ENCODE measurements at places on chromosomes 6 and 20. TPM values are rescaled to one million over a fixed set of nuclear protein-coding genes. Genes with fewer than 3 reads are reported as not detected.

The HCRTR2 gene
- total RNA-seq: not detected

The PROCR gene
- 5.8 TPM for total RNA-seq

The DNAAF9 gene
- total RNA-seq: 17.3 TPM

The KCNK5 gene
- 10.1 TPM for total RNA-seq

The ZC3H12D gene
- total RNA-seq: 0.58 TPM

The MAK gene
- 0.43 TPM for total RNA-seq

The TMEM244 gene
- not detected for total RNA-seq

DNA sequence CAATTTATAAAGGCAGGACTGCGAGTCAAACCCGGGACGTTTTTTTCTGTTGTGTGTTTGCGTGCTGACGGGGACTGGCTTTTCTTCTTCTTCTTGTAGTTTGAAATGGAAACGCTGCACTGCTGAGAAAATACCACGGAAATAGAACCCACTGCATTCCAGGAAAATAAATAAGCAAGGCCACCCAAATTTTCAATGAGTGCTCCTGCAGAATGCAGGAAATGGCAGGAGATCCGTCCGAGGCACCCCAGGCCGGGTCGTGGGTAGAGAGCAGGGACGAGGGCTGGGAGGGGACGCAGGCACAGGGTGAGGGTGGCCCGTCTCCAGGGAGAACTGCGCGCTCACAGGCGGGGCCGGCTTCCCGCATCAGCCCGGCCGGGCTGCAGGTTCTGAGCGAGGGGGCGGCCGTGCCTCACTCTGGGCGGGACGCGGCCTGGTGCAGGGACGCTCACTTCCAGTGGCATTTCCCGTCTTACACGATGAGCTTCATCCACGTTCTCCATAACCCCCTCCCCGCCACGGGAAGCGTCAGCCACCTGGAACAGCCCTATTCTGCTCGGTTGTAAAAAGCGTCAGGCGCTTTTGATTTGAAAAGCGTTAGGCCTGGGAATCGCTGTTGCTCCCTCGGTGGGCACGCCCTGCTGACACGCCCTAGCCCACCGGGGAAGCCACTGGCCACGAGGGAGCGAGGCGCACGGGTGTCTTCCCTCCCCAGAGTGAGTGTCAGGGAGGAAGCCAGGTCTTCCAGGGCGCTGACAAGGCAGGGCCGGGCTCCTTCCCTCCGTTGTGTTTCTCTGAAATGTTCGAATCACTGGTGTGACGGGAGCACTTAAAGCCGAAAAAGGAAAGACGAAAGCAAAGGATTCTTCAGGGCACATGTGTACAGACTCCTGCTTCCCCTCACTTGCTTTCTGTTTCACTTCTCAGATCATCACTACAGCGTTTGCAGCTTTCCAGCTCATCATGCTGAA lies 17.9 kb upstream of the EXOC2 start:
- H3K27me3 ChIP-seq: peaks cover 61% of the 10 kb centered on the region
- peak overlapping the region; percentile 92 for H3K4me3 ChIP-seq
- H3K36me3 ChIP-seq: no peaks in the 10 kb centered on the region
- peak overlapping the region; percentile 91 for H3K27ac ChIP-seq

DNA sequence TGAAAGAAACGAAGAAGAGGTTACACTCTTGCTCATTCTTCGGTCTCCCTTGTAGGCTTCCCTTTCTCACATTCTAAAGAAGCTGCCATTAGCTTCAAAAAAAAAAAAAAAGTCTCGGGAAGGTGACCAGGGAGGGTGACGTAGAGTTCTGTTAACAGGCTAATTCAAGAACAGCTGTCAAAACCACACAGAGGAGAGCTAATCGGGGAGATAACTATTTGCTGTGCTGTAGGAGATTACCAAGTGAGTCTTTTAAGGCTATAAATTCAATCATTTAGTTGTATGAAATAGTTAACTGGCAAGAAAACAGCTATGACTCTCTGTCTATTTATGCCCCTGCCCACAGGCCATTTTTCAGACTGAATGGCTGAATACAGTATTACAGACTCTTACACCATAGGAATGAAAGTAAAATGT lies 256.8 kb downstream of the SYNE1 start:
- peak overlapping the region; percentile 94 for H3K27ac ChIP-seq
- no peak for DNase-seq
- peaks cover 4% of the 10 kb centered on the region for H3K36me3 ChIP-seq
- no peaks in the 10 kb centered on the region for H3K27me3 ChIP-seq
- H3K4me1 ChIP-seq: peaks cover 25% of the 10 kb centered on the region
- H3K4me3 ChIP-seq: peak overlapping the region; percentile 90

- no peak for DNase-seq
- no peaks in the 10 kb centered on the region for H3K36me3 ChIP-seq
These were observed 557.0 kb downstream of the HAO1 start for GRCh38 chr20:7383216-7383615.

GRCh38 chr6:147109707-147110106 lies 94.5 kb upstream of the STXBP5 start:
- H3K27me3 ChIP-seq: no peaks in the 10 kb centered on the region
- H3K36me3 ChIP-seq: no peaks in the 10 kb centered on the region
- no peak overlapping the region for H3K4me3 ChIP-seq
- no peak overlapping the region for H3K27ac ChIP-seq

DNA sequence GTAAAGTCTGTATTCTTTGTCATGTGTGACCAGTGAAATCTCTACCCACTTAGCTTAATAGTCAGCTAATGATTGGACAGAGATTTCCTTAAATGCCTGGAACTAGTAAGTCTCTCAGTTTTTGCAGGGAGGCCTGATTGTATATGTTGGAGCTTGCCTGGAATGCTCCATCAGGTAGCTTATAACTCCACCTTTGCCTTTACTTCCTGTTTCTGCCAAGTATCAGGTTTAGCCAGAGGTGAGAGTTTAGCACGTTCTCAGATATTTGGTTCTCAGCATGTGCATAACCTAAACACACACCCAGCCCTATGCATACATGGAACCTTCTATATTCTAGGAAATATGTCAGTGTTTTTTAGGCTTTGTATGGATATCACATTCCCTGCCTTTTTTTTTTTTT lies 435.3 kb downstream of the CDKAL1 start:
- no peaks in the 10 kb centered on the region for H3K4me1 ChIP-seq
- H3K27me3 ChIP-seq: no peaks in the 10 kb centered on the region
- H3K27ac ChIP-seq: no peak overlapping the region
- H3K4me3 ChIP-seq: no peak overlapping the region
- H3K36me3 ChIP-seq: peaks cover 10% of the 10 kb centered on the region
- no peak for DNase-seq

DNA sequence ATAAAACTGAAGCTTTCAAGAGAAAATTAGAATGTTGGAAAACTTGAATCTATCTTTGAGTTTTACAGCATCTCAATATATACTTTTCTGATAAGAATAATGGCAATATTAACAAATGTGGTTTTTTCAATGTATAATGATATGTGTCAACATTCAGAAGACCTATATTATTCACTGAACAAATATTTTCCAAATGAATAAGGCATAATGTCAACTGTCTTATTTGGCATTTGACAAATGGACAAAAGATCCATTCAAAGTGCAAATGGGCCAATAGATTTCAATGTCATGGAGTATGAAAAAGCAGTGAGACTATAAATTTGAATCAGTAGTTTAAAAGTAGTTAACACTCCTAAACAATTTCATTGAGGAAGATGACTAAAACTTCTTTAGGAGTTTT lies 20.9 kb downstream of the LMBRD1 start:
- no peak for DNase-seq
- no peaks in the 10 kb centered on the region for H3K27me3 ChIP-seq
- H3K4me1 ChIP-seq: peaks cover 5% of the 10 kb centered on the region
- peaks cover 24% of the 10 kb centered on the region for H3K36me3 ChIP-seq
- H3K27ac ChIP-seq: no peak overlapping the region

DNA sequence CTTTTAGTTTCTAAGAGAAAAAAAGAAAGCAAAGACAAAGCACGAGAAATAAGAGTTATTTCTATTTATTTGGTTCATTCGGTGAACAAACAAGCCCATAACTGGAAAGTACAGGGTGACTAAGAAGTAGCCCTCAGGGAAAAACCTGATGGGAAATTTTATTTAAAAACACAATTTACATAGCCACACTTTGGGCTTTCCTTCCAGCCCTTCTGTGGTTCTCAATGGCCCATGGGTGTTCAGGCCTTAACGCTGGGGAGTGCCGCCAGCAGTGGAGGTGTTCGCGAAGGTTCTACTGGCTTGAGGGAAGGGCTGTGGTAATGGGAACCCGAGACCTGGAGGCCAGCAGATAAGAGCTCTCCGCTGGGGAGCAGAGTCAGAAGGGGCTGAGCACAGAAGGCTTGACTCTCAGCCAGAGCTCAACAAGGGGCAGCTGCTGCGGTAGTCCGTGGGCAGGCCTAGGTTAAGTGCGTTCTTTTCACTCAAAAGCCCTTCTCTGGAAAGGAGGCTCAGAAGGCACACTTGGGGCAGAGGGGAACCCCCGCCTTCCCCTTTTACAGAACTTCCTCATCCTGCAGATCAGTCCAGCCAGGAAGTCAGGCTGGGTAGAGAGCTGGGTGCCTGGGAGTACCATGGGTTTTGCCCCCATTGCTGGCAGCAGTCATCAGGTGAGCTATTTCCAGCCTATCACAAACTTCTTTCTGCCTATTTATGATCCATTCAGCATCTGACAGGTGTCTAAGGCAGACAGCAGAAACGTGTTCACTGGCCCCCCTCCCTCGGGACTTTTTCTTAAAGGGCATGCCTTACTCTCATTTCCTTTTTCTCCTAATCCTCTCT lies 8.8 kb upstream of the CD83 start:
- no peak overlapping the region for H3K27ac ChIP-seq
- H3K27me3 ChIP-seq: peaks cover 10% of the 10 kb centered on the region
- DNase-seq: no peak
- H3K36me3 ChIP-seq: no peaks in the 10 kb centered on the region
- H3K4me1 ChIP-seq: no peaks in the 10 kb centered on the region

DNA sequence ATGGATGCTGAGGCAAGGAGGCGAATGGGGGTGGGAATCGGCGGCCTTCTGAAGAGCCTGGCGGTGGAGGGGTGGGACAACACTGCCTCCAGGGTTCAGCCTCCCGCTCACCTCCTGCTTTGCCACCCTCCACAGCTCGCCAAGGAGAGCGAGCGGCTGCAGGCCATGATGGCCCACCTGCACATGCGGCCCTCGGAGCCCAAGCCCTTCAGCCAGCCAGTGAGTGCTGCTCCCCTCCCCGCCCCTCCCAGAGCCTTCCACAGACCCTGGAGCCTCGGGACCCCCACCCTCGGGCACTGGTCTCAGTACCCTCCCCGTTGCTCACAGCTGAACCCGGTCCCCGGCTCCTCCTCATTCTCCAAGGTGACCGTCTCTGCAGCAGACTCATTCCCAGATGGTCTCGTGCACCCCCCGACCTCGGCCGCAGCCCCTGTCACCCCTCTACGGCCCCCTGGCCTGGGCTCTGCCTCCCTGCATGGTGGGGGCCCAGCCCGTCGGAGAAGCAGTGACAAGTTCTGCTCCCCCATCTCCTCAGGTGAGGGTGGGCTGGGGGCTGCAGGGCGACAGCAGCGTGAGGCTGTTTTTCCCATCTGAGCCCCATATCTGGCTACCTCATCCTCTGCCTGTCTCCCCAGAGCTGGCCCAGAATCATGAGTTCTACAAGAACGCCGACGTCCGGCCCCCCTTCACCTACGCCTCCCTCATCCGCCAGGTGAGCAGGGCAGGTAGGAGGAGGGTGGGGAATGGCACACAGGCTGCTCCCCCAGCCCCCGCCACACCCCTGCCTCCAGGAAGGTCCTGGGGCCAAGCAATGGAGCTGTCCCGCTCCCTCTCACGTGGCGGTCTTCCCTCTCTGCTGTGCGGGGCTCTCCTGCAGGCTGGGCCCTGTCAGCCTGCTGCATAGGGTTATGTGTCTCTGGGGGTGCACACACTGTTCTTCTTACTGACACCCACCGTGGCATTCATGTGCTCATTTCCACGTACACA lies 43.7 kb downstream of the FOXP4 start:
- no peak overlapping the region for H3K4me3 ChIP-seq
- H3K4me1 ChIP-seq: peaks cover 50% of the 10 kb centered on the region
- no peaks in the 10 kb centered on the region for H3K27me3 ChIP-seq
- peak overlapping the region; percentile 29 for H3K27ac ChIP-seq

GRCh38 chr20:53642196-53643030 lies 48.8 kb upstream of the ZNF217 start:
- no peaks in the 10 kb centered on the region for H3K36me3 ChIP-seq
- H3K4me1 ChIP-seq: peaks cover 17% of the 10 kb centered on the region
- no peaks in the 10 kb centered on the region for H3K27me3 ChIP-seq
- H3K4me3 ChIP-seq: peak overlapping the region; percentile 79
- peak overlapping the region; percentile 99 for H3K27ac ChIP-seq
